ENCODE measurements at places on chromosomes 2 and 18.

- DNase-seq = no peak
These were observed 42.3 kb downstream of the SERPINB7 start for GRCh38 chr18:63817441-63818051.

DNA sequence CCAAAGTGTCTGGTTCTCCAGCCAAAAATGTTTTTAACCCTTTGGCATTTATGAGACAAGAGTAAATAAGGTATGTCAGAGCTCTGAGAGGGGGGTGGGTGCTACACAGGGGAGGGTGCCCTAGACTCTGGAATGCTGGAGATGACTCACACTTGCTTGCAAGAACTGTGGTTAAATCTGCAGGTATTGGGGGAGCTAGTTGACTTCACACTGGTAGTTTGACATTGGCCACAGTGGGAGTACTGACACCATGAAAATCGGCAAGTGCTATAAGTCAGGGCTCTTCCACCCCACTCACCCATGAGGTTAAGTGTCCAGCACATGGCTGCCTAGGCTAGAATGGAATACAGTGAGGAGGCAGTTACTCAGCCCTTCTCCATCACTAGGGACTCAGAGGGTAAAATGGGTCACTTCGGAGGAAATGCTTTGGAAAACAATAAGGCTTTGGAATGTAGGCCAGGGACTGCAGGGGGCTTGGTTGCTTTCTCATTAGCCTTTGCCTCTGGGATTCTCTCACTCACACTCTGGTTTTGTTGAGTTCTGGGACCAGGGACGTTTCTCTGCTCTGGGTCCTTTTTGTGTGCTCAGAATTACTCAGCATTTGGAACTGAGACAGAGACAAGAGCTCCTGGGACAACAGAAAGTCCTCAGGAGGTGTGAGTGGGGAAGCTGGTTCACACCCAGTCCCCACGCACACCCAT lies 91.6 kb downstream of the ACKR3 start:
- no peak for DNase-seq

DNA sequence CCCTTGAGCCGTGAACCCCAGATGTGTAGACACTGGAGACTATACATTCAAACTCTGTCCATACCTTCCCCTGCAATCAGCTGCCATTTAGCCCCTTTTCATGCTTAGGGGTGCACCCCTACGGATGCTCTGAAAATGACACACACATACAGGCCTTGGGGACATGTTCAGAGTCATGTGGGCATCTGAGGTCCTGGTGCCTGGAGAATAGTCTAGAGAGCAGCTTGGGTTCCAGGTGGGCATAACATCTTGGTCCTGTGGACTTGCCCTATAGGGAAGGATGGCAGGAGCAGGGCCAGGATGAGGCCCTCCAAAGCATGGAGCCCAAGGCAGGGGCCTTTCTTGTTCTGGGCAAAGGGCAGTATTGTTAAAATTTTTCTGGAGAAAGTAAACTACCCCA lies 9.9 kb upstream of the FHOD3 start:
- DNase-seq = no peak

- no peak for DNase-seq
These were observed at the start of gene SKOR2 for GRCh38 chr18:47251289-47252120. TSS of gene SKOR2 (minus strand) at chr18:47251660. CDS start at chr18:47249183, 2,477 bp downstream.

- DNase-seq = no peak
These were observed 161.1 kb downstream of the GFPT1 start for GRCh38 chr2:69225933-69226332.

DNA sequence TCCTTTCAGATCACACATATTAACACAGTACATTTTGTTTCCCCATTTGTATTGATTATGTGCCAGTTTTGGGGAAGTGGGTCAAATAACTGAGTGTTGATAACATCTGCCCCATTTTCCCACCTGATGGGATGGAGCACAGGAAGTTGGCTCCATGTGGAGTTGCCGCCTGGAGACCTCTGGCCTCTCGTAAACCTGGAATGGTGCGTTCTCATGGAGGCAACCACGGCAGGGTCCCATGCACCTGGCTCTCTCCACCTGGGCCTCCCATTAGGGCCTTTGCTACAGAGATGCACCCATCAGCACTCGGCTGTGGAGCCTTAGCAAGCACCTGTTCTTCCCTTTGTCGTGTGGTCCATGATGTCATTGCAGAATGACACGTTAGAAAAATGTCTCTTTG lies 130.6 kb downstream of the MBP start:
- no peak for DNase-seq

DNA sequence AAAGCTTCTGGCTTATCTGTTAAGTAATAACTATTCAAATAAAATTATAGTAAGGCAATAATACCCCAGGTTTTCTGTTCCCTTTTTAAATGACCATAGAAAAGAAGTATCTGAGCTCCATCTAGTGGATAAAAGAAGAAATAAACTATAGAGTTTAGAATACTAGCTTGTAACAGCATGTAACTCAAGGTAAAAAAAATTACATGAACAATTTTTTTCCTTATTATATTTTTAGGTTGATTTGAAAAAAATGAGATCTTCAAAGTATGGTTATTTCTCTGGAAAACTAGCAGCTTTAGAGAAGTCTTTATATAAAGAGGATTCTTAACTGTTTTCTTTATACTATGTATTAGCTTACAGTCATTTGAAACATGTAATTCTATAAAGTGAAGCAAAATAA lies 58.1 kb downstream of the NCKAP1 start:
- DNase-seq = no peak

DNA sequence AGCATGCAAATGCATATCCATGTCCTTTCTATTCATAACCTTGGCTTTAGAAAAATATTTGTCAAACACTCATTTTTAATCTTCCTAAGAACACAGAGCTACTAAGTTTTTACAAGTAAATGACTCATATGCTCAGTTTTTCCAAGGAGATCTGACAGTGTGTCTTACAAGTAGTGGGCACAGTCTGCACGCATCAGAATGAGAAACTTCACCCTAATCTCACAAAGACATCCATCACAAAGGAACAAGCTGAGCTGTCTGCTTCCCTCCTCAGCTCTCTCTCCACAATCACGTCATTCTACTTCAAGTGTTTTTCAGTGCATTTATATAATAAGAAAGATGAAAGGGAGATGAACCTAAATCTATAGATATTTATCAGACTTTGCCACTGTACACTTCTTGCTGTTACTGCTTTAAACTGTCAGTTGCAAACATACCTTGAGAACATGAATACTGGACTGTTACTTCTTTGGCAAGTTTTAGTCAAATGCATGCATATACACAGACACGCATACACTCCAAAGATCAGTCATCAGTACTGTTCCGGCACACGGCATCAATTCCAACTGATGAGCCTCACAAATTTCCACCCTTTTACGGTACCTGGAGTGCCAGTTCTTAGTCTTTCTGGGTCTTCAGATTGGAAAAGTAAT lies 75.7 kb downstream of the RBMS1 start:
- no peak for DNase-seq

- DNase-seq = no peak
These were observed 2119.6 kb upstream of the PIK3C3 start for GRCh38 chr18:39835303-39836030.

DNA sequence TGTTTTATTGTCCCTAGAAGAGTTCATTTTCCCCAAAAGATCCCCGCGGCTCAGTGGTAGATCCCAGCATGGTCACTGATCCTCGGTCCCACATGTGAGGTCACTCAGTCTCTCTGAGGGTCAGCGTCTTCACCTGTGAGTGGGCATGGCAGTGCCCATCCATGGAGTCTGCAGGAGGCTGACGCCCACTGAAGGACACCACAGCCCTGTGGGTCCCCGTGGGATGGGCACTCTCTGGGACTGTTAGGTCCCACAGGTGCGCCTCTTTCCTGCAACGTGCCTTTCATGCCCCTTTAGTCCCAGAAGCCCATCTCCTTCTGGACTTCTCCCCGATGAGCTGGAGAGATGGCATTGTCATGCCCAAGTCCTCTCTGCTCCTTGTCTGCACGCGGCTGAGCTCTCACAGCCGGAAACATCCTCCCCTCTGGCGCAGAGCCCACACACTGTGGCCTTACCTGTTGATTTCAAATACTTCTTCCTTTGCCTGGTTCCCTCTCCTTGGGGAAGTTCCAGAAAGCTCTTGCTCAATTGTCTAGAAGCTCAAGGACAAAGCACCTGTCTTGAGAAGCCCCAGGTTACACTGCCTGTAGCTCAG lies 75.9 kb downstream of the PTGR3 start:
- DNase-seq = no peak

DNA sequence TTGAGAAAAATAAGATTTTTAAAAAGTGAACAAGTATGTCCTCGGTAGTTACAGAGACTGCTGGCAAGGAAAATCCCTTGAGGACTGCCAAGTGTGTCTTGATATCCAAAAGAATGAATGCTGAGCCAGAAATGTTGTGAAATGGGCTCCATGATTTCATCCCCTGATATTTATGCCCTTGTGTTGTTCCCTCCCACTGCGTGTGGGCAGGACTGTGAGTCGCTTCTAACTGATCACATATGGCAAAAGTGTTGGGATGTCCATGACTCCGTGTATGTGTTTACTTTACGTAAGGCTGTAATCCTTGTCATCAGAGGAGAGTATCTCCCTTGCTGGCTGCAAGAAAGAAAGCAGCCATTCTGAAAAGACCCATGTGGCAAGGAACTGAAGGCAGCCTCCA lies 285.1 kb downstream of the SS18 start:
- DNase-seq = no peak

- no peak for DNase-seq
These were observed 349.6 kb upstream of the CWC22 start for GRCh38 chr2:180356676-180357075.

DNA sequence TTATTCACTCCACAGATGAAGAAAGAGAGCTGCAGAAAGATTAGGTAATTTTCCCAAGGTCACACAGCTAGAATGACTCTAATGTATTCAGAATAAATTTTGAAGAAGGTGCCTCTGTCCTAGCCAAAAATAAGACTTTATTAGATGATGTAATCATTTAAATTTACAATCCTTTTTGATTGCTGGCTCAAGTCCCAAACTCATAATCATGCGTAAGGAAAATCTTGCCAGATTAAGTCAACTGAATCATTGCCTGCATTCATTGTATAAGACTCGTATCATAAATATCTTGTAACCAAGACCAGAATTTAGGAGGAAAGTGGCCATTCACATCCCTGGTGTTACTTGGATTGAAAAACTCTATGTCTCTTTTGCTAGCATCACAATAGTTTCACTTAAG lies 53.1 kb upstream of the STK39 start:
- no peak for DNase-seq

GRCh38 chr18:2923464-2923863 lies 76.7 kb downstream of the EMILIN2 start:
- DNase-seq = no peak

- DNase-seq = no peak
These were observed 791 bp downstream of the DES start for GRCh38 chr2:219419012-219419324.
